Activated T-cell treated with anti-CD3 and anti-CD28 coated beads, Interleukin-2, amount 50 U/mL, for 24 hours (primary cell): ENCODE measurements at places on chromosomes 12 and 14.

GRCh38 chr12:12807970-12808702 lies 5.0 kb upstream of the DDX47 start:
- H3K27ac ChIP-seq = peak overlapping the region; percentile 95
- H3K36me3 ChIP-seq = peaks cover under 1% of the 10 kb centered on the region
- H3K4me1 ChIP-seq = peaks cover 61% of the 10 kb centered on the region
- peak; percentile 58 for DNase-seq
- H3K27me3 ChIP-seq = no peaks in the 10 kb centered on the region
- H3K4me3 ChIP-seq = peak overlapping the region; percentile 68

GRCh38 chr12:94561943-94562411 lies 88.4 kb downstream of the TMCC3 start:
- no peak overlapping the region for H3K27ac ChIP-seq
- DNase-seq = no peak
- no peaks in the 10 kb centered on the region for H3K36me3 ChIP-seq
- H3K4me3 ChIP-seq = no peak overlapping the region
- peaks cover 29% of the 10 kb centered on the region for H3K27me3 ChIP-seq
- H3K4me1 ChIP-seq = peaks cover 10% of the 10 kb centered on the region

DNA sequence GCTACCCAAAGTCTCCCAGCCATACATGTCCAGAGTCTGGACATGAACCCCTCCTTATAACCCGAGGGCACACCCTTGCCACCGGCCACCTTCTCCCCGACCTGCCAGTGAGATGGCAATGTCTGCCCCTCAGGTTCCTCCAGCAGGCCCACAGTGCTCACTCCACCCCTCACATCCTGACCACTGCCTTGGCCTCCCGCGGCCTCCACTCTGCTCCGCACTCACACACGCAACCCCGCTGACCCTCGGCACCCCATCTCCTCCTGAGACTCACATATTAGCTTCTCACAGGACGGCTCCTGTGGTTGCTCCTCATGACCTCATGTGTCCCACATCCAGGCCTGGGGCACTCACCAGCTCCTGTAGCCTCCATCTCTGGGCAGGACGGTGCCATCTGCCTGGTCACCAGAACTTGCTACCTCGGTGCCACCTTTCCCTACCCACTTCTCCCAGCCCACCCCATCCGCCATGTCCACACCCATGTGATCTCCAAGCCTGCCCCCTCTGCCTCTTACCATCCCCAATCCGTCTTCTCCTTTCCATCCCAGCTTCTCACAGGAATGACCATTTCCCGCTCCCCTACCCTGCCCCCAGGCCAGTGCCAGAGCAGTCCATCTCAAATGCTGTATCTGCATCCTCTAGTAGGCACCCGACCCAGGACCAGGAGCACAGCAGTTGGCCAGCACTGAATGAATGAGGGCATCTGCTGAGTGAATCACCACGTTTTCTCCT lies 198.6 kb upstream of the DIO3 start:
- no peaks in the 10 kb centered on the region for H3K36me3 ChIP-seq
- no peaks in the 10 kb centered on the region for H3K4me1 ChIP-seq
- H3K27ac ChIP-seq = no peak overlapping the region
- no peak for DNase-seq

- no peak overlapping the region for H3K27ac ChIP-seq
- no peaks in the 10 kb centered on the region for H3K36me3 ChIP-seq
- no peak overlapping the region for H3K4me3 ChIP-seq
Measured at GRCh38 chr14:99590746-99591555, 13.1 kb downstream of the CCDC85C start.

GRCh38 chr14:48289701-48290100 lies 614.3 kb upstream of the MDGA2 start:
- no peaks in the 10 kb centered on the region for H3K27me3 ChIP-seq
- no peaks in the 10 kb centered on the region for H3K36me3 ChIP-seq
- H3K4me3 ChIP-seq = no peak overlapping the region
- DNase-seq = no peak
- H3K4me1 ChIP-seq = no peaks in the 10 kb centered on the region
- H3K27ac ChIP-seq = no peak overlapping the region

DNA sequence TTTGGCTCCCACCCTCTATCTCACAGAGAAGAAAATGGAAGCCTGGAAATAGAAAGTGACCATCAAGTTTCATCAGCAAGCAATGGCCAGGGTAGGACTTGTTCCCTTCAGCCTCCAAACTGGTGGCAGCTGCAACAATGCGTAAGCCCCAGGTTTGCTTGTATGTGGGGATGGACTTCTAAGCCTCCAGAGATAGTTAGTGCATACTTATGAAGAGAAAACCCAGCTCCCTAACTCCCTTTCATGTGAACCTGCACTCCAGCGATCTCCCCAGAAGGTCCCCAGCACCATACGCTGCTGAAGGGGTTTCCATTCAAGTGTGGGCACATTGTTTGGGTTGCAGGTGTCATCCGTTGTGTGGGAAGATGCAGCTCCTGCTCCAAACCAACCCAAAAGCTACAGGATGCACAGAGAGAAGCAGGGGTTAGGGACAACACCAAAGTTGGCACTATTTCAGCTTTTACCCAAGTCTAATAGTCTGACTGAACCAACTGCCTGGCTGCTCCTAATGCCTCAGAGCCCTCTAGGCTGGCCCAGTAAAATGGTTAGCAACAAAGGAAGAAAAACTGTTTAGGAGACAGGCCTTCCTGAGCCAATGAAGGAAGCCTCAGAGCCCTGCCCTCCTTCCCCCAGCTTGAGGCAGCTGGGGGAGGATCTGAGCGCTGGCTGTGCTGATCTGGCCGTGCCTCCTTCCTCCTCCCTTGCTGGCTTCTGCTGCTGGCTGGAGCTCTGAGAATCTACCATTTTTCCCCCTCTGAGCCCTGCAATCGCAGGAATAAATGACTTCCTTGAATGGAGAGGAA lies 12.3 kb downstream of the ZFP36L1 start:
- no peaks in the 10 kb centered on the region for H3K36me3 ChIP-seq
- H3K27me3 ChIP-seq = no peaks in the 10 kb centered on the region
- DNase-seq = peak; percentile 57
- peak overlapping the region; percentile 67 for H3K4me3 ChIP-seq

GRCh38 chr14:45868863-45869262 lies 615.9 kb upstream of the MIS18BP1 start:
- no peaks in the 10 kb centered on the region for H3K27me3 ChIP-seq
- no peak overlapping the region for H3K27ac ChIP-seq
- H3K36me3 ChIP-seq = no peaks in the 10 kb centered on the region
- H3K4me1 ChIP-seq = no peaks in the 10 kb centered on the region

DNA sequence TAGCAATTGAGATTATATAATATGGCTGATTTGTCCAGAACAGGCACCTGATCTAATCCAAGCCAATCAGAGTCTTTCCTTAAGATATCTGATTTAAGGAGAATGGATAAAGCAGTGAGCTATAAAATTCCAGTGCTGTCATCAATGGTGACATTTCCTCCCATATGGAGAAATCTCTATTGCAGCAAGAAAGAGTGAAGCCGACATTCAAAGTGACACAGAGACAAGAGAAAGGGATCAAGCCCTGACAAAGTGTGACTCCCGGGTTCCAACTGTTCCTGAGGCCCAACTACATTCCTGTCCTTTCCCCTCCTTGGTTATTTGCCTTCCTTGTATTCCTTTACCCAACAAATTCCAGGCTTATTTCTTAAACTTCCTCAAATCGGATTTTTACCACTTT lies 430.0 kb upstream of the SOX5 start:
- no peaks in the 10 kb centered on the region for H3K4me1 ChIP-seq
- H3K36me3 ChIP-seq = no peaks in the 10 kb centered on the region
- H3K27me3 ChIP-seq = no peaks in the 10 kb centered on the region
- no peak overlapping the region for H3K4me3 ChIP-seq

DNA sequence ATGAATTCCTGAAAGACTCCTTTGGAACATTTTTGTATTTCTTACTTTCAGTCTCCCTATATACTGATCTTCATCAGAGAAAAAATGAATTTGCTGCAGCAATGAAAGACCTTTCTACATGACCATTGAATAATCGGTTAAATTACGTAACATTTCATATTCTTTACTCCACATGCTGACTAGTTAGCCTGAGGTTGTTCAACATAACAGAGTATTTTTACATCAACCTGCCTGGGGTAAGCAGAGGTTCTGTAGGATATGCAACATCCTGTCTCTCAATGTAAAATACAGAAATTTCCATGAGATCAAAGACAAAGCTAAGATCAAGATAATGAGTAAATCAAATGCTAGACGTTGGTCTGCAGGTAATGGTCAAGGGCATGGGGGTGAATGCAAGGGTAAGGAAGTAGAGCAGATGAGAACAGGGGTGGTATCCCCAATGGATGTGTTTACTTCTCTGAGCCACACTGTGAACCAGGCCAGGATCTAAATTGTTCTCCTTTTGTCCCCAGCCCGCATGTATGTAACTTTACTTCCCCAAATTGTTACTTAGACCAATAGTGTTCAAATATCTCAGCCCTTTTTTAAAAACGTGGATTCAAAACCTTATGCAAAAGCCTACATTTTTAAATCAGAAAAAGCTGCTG lies 45.4 kb downstream of the DUSP6 start:
- H3K4me3 ChIP-seq = no peak overlapping the region
- no peak for DNase-seq
- H3K36me3 ChIP-seq = no peaks in the 10 kb centered on the region
- H3K4me1 ChIP-seq = peaks cover 41% of the 10 kb centered on the region

GRCh38 chr14:66476964-66477363 lies 9.2 kb upstream of the CCDC196 start:
- H3K4me1 ChIP-seq = no peaks in the 10 kb centered on the region
- H3K36me3 ChIP-seq = peaks cover 4% of the 10 kb centered on the region
- H3K4me3 ChIP-seq = no peak overlapping the region
- H3K27ac ChIP-seq = no peak overlapping the region
- DNase-seq = no peak
